ACHN (cell line): ENCODE measurements at places on chromosomes 6 and 20.

GRCh38 chr6:154371281-154371680, 14.7 kb upstream of the IPCEF1 start:
- DNase-seq, result no peak

DNA sequence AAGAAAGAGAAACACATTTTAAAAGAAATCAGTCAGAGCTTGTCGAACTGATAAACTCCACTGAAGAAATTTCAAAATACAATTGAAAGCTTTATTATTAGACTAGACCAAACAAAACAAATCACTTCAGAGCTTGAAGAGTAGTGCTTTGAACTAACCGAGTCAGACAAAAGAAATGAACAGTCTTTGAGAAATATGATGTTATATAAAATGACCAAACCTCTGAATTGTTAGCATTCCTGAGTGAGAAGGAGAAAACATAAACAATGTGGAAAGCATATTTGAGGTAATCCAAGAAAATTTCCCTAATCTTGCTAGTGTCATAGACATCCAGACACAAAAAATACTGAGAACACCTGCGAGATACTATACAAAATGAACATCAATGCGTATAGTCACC, 13.2 kb upstream of the CST4 start:
- no peak for DNase-seq

GRCh38 chr20:63351811-63352591, 9.1 kb downstream of the CHRNA4 start:
- DNase-seq, result no peak

- DNase-seq, result no peak
These were observed 3.8 kb upstream of the STX16 start for GRCh38 chr20:58647162-58647795.

DNA sequence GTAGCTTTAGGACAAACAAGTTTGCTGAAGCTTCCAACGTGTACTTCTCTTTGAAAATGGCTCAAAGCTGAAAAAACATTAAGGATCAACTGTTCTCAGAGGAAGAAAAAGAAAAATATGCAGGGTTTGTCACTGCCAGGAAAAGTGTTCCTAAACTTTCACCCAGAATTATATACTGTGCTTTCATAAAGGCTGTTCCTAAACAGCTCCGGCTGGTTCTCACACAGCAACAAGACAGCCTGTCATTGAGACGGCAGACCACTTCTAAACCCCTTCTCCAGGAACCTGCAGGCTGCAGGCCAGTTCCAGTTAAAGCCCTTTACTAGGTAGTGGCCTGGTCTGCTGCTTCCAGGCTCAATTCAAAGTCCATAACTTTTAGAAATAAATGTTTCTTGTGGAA, 97.4 kb upstream of the SOX4 start:
- no peak for DNase-seq

- DNase-seq, result no peak
These were observed 416.5 kb downstream of the CDC5L start for GRCh38 chr6:44804016-44804415.

DNA sequence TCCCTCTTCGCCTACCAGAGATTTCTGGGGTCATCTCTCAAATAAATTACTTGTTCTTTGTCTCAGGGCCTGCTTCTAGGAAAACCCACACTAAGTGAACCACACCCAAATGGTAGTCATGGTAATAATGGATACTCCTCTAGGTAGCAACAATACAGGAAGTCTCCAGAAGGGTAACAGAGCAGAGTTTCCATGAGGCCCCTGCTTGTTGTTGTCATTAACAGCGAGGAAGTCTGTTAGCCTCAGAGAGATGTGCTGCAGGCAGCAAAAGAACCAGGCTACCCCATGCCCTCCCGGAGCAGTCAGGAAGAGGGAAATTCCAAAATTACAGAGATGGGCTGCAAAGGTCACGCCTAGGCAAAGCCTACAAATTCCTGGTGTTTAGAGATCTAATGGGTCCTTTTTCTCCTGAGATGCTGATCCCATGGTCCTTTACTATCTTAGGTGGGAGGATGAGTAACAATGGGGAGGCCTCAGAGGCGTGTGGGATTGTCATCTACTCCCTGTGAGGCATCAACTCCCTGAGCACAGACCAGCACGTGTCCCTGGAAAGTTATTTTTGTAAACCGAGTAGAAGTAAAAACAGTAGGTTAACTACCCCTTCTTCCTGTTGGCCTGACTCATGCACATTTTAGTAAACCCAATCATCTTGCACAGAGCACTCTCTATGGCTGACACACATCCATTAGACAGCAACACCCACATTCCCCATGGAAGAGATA, 10.1 kb downstream of the ISM1 start:
- DNase-seq, result peak; percentile 0

DNA sequence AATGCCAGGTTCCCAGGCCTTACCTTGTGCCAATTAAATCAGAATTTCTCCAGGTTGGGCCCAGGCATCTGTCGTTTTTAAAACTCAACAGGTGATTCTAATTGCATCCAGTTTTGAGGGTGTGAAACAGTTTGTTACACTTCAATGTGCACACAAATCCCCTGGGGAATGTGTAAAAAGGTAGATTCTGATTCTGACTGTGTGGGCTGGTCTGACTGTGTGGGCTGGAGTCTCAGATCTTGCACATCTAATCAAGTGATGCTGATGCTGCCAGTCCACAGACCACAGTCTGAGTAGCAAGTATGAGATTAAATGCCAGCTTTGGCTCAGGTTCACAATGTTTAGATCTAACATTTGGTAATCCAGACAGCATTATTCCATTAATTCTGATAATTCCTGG, 12.5 kb upstream of the ETV7 start:
- DNase-seq, result no peak

DNA sequence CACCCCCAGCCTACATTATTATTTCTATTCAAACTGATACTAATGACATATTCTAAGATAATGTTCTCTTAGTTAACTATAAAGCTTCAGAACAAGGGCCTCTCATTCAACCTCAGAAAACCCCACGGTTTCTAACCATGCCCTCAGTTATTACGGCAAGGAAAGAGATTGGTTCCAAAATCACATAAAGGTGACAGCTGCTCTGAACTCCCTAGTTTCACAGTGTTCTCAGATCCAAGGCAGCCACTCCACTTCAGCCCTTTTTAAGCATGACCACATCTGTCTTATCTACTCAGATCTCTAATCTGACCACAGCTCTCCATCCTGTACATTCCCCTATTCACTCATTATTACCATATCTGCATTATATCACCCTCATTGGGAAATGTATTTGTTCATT, 98.8 kb upstream of the CEP85L start:
- DNase-seq, result no peak

DNA sequence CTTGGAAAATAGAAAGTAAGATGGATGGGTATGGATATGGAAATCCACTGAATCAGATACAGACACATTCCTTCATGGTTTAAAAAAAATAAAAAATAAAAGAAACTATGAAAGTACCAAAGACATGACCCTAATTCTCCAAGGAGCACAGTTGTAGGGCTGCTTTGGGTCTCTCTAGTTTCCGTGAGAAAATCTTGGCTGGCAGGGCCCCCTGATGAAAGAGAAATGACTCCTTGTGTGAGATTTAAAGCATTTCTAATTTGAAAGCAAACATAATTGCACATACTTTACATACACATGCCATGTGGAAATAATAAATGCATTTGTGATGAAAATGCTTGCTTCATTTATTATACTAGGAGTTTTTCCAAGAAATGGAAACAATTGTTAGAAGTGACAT, 593.9 kb upstream of the BTBD3 start:
- no peak for DNase-seq

- DNase-seq, result no peak
These were observed 221.1 kb upstream of the PREP start for GRCh38 chr6:105624021-105624420.

- DNase-seq, result no peak
These were observed 2.5 kb downstream of the TRIM38 start for GRCh38 chr6:25965058-25965457.

- DNase-seq, result no peak
These were observed 390.2 kb downstream of the LAMA2 start for GRCh38 chr6:129273161-129273560.

DNA sequence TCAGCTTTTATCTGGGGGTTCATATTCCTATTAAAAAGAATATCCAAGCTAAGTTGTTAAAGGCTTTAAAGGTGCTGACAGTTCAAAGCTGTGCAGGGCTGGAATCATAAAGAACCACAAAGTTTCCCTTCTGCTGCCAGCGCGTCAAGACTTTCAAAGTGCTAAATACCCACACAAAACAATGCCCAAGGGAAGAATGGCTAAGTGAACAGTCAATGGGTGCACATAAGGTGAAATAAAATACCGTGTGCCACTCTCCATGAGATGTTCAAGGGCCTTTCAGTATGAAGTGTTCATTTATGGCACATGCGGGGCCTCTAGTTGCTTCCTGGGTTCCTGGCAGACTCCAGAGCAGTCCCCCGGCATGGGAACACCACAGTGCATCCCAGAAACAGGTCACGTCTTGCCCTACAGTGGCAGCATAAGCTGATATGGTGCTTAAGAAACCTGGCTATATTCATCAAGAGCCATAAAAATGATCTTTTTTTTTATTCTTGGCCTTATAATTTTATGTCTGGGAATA, 14.1 kb downstream of the TXNDC5 start:
- no peak for DNase-seq

GRCh38 chr20:4297127-4297826, 281.9 kb upstream of the RNF24 start:
- no peak for DNase-seq

- no peak for DNase-seq
These were observed 9.2 kb downstream of the GGT7 start for GRCh38 chr20:34863421-34863965.

DNA sequence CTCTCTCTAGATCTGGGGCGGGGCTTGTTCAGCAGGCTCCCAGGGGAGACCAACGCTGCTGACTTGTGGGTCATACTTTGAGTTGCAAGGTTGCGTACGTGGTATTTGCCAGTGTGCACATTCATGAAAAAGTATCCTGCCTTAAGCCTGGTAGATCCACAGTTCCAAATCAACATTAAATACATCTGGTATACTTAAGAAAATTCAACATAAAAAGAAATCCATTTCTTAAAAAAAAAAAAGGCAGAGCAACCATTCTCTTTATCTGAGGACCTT, 81.4 kb downstream of the SLC22A3 start:
- DNase-seq, result no peak

DNA sequence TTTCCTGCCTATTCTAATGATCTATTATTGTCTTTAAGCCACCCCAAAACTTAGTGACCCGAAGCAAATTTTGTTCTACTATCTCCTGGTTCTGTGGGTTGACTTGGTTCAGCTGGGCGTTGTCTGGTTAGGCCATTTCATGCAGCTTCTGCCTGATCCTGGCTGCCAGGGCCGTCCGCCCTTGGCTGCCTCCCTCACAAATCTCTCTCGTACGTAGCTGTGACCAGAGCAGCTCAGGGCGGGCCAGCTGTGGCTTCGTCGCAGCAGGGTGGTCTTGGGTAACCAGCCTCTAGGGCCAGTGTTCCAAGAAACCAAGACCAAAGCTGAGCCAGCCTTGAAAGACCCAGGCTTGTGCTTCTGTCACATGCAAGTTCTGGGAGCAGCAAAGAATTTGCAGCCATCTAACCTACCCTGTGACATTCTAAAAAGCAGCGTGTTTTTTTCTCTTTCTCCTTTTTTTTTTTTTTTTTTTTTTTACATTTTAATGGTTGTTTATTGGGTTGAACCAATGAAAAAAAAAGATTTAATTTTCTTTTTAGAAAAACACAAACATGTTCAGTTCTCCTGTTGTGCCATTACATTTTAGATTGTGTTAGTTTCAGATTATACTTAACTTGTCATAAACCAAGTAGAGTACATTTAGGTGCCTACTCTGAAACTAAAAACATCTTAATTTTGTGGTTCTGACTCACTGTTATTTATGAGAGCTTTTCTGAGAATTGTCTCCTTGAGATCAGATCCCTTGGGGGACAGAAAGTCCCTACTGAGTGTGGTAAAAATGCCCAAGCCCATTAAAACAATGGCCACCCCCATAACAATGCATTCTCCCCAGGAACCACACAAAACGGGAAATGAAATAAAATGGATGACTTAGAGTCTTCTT, 83.9 kb downstream of the ZDHHC14 start:
- no peak for DNase-seq

DNA sequence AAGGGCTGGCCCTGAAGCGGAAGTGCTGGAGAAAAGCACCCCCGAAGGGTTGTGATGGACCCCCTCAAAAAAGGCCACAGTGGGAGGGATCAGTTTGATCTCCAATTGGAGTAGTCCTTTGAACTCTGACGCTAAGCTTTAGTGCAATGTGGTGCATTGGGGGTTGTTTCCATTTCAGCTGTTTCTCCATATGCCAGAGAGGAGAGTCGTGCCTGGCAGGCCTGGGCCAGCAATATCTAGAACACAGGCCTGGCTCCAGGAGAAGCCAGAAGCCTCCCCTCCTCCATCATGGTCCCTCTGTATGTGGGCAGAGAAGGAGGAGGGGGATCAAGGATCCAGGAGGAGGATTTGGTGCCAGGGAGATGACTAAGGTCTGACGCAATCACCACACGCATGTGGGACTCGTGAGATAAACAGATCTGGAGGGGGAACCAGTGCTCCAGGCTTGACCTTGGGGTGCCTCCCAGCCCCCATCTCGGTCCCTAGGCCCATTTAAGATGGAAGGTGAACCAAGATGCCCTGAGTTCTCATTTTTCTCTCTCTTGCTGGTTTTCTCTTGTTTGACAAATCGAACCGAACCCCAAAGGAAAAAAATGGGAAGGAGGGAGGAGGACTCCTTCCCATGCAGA, 517.4 kb upstream of the JARID2 start:
- no peak for DNase-seq

GRCh38 chr6:88855541-88856147, 107.8 kb downstream of the RNGTT start:
- DNase-seq, result no peak

DNA sequence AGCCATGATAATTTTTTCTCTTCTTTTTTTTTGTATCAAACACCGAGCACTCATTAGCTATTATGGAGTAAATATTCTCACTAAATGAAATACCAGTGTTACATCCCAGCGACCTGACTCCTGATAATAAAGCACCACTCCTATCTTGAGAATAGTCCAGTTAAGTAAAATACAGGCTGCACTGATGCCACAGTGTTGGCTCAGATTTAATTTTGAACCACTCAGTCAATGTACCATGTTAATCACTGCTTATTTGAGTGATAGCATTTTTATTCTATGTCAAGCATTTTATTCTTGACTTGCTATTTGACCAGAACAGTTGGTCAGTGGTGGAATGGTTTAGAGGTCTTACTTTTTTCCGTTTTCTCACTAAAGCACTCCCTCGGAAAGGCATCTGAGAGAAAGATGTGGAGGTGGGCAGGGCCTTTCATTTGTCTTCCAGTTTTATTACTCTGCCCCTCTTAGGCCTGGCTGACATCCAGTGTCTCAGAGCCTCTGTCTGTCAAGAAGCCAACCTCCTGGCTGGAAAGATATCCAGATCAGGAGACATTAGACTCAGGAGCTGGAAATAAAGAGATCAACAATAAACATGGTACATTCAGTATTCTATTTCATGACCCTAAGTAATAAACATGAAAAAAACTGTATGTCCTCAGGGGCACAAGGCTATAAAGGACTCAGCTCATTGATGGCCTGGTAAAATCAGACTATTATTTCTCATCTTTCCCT, 457.8 kb downstream of the EPM2A start:
- no peak for DNase-seq

- DNase-seq, result no peak
These were observed 632.0 kb downstream of the HTR1B start for GRCh38 chr6:76831299-76831698.

GRCh38 chr6:11213422-11214021, 18.9 kb downstream of the NEDD9 start:
- DNase-seq, result no peak
